ENCODE measurements at places on chromosomes 3 and 15. TPM values are rescaled to one million over a fixed set of nuclear protein-coding genes. Genes with fewer than 3 reads are reported as not detected.

Gene CYP1A1
- total RNA-seq: not detected

- no peak for DNase-seq
These were observed 401.4 kb downstream of the TBL1XR1 start for GRCh38 chr3:176795891-176796290.

GRCh38 chr3:59540696-59541095, 490.9 kb upstream of the CFAP20DC start:
- no peak for DNase-seq

- DNase-seq: no peak
These were observed 41.8 kb upstream of the UBE2E2 start for GRCh38 chr3:23161308-23161707.

Gene GLDN
- 2.1 TPM for total RNA-seq

GRCh38 chr3:61541694-61542093, 19.7 kb upstream of the PTPRG start:
- DNase-seq: no peak

Gene PLSCR5
- not detected for total RNA-seq

GRCh38 chr3:128378631-128379347, 87.9 kb downstream of the DNAJB8 start:
- no peak for DNase-seq

DNA sequence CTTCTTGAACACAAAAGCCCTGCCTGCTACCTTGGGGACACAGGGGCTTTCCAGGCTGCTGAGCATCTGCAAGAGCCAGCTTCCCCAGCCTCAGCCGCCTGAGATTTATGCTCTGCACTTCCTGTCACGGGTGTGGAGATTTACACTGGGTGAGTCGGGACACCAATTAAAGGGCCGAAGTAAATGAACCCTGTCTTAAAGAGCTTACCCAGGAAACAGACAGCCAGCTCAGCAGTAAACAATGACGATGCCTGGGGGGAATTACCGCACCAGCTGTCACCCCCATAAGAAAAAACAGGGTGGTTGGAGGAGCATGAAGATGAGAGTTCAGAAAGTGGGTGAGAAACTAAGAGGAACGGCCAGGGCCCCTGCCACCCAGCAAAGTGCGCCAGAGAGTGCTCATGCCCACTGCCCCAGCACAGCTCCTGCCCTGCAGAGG, 37.5 kb upstream of the IQSEC1 start:
- DNase-seq: no peak

- DNase-seq: no peak
These were observed 24.9 kb upstream of the FAH start for GRCh38 chr15:80127911-80128310.

DNA sequence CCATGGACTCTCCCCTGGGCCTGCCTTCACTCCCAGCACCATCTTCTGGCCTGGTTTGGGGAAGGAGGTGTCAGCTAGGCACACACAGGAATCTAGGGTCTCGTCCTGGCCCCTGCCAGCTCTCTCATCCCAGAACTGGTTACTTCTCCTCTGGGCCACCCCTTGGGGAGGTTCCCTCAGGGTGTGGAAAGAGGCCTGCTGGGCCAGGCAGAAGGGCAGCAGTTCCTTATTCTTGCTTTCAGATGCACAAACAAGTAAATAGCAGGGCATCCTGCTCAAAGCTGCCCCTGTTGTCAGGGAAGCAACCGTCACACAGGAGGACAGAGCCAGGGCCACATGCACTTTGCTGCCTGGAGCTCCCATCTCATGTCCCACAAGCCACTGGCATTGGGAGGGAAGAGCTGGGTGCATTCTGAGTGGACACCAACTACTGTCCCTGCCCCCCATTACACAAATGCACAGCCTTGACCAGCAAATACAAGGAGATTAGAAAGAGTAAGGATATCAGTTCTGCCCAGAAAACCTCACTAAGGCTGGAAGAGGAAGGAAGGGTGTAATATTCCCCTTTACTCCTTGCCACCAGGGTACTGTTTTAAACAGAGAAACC, 108.8 kb upstream of the HACD2 start:
- no peak for DNase-seq

- DNase-seq: no peak
These were observed 114.9 kb upstream of the MEF2A start for GRCh38 chr15:99450896-99451358.

Gene MNS1
- 1.1 TPM for total RNA-seq

DNA sequence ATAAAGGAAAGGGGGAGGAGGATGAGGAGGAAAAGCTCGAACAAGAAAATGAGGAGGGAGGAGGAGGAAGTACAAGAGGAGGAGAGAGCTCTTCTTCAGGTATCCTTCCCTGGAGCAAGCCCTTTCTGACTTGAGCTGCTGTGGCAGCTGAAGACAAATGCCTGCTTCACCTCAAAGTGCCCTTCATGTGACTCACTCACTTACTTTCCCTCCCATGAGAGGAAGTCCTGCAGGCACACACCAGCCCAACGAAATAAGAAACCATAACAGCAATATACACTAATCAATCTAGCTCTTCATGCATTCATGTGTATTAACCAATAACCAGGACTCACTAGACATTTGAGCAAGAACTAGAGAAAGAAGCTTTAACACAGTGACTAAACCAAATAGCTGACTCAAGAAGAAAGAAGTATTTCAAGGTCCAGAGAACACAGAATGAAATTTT, 251.9 kb downstream of the IGSF11 start:
- no peak for DNase-seq

DNA sequence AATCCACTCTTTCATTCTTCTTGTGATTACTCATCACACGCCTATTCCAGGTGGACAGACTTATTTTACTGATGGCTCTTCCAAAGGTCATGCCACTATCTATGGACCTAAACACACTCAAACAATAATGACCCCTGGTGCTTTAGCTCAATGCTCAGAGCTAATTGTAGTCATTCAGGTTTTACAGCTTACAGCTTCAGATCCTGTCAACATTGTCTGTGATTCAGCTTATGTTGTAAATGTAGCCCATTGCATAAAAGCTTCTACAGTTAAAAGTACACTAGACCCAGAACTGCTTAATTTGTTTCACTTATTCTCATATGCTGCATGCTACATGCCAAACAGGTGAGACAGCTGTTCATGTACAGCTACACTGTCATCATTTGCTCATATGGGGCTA, 49.2 kb downstream of the LSM3 start:
- DNase-seq: no peak

Gene APOD
- 90.4 TPM for total RNA-seq

Gene ASB14
- not detected for total RNA-seq

DNA sequence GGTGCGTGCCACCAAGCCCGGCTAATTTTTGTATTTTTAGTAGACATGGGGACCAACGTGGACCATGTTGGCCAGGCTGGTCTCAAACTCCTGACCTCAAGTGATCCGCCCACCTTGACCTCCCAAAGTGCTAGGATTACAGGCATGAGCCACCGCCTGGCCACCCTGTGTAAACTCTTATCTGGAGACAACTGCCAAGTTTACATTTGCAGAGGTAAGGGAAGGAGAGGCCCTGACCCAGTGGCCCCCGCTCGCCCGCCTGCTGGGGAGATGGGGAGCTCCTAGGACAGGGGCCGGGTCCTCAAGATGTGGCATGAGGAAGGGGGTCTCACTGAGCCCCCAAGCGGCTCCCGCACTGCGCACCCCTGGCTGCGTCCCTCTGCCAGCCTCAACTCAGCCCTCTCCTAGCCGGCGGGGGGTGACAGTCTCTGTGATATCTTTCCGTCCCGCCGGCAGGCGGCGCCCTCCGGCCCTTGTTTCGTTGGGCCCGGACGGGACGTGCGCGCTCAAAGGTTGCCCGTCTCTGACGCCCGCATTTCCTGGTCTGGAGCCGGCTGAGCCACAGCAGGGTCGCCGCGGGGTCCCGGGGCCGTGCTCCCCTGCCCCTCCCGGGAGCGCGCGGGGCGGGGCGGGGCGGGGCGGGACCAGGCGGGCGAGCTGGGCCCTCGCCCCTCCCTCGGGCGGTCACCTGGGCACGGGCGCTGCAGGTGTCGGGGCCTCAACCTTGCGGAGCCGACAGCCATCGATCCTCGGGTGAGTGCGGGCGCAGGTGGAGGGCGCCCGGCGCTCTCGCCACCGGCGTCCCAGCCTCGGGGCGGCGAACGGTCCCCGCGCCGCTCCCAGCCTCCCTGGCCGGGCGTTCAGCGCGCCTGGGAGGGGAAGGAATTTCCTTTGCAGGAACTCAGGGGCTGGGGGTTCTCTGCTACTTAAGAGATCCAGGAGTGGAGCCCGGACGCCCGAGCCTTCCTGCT, at the start of gene GPR160:
Gene GPR160, plus strand, starts transcription at position 533 of the 971 bp plus-strand sequence. CDS start 45,978 bp downstream, outside the sequence.
- DNase-seq: peak; percentile 22

DNA sequence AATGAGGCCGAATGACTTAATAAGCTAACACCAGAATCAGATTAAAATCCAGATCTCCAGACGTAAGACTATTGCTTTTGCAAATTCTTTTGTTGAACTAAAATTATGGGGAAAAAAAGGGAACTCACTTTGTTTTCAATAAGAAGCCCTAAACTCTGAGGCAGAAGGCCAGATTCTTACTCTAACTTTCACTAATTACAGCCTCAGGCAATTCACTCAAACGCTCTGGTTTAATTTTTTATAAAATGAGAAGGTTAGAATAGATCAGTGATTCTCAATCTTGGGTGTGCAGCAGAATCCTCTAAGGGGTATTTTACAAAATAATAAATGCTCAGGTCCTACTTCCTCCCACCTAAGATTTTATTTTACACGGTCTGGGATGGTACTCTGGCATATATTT, 38.1 kb downstream of the C3orf70 start:
- DNase-seq: no peak

Gene IL17RB
- total RNA-seq: 0.66 TPM

Gene EBLN2
- 5.5 TPM for total RNA-seq

Gene ACTC1
- not detected for total RNA-seq

DNA sequence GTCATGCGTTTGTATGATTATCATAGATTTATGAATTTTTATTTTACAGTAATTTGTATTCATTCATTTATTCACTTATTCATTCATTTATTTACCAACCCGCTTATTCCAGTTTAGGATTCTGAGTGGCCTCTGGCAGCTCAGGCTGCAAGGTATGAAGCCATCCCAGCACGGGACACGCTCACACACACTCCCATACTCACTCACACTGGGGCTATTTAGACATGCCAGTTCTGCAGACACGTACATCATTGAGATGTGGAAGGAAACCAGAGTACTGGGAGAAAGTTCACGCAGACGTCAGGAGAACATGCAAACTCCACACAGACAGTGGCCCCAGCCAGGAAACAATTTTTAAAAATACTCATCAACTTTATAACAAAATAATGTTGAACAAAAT, 5.1 kb downstream of the CDIN1 start:
- DNase-seq: no peak

DNA sequence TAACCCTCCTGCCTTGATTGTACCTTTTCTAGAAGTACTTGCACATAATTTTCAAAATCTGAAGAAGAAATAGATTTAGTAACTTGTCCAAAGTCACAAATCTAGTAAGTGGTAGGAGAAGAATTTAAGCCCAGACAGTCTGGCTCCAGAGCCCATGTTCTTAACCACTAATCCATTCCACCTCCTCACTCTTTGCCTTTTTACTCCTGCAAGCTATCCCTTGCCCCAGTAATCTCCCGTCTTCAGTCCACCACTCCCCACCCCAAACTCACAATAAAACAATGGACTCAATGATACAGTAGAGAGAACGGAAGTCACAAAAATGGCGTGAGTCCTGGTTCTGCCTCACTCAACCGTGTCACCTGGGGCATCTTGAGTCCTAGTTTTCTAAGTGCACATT, 48.7 kb downstream of the SETMAR start:
- DNase-seq: no peak

DNA sequence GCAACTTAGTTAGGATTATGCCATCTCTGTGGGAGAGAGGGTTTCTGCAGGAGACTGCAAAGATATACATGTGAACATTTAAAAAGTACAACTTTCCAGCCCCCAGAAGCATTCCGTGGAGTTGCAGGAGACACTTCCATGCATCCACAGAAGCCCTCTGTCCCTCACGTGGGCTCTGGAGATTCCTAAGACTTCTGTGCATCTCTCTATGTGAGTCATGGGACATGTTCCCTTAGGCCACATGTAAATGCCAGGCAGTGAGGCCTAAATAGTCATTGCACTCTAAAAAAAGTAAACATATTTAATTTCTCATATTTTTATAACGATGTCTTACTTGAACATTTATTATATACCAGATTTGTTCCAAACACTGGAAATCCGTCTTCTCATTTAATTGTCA, 126.5 kb upstream of the ROPN1 start:
- no peak for DNase-seq

DNA sequence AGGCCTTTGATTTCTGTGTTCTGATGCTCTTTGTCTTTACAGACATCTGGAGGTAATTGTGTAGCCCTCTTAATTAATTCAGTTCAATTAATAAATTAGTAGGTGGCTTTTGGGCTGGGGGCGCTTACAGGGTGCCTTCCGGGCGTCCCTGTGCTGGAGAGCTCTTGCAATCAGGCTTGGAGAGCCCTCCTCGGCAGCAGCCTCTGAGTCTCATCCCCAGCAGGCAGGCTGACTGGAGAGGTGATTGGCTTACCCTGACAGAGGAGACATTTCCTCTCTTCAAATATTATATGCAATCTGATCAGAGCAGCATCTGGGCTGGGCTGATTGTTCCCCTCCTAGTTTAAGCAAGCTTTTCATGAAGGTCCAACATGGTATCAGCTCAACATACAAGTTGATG, 250.7 kb downstream of the LPP start:
- no peak for DNase-seq

GRCh38 chr15:99058421-99058870, 46.4 kb upstream of the SYNM start:
- no peak for DNase-seq

Gene RBPMS2
- total RNA-seq: 5.0 TPM

Gene RASGRP1
- total RNA-seq: 14.3 TPM

- DNase-seq: no peak
These were observed 240.2 kb downstream of the UACA start for GRCh38 chr15:70523192-70523591.

Gene NKIRAS1
- 11.1 TPM for total RNA-seq
